Stimulated activated CD4-positive, alpha-beta T cell treated with anti-CD3 and anti-CD28 coated beads, Interleukin-1b, Interleukin-23, amount 100 ng/mL, for 24 hours (primary cell): ENCODE measurements at places on chromosomes 16 and 17.

GRCh38 chr17:2867441-2868424 is 71.5 kb downstream of the RAP1GAP2 start:
- no peak for DNase-seq

DNA sequence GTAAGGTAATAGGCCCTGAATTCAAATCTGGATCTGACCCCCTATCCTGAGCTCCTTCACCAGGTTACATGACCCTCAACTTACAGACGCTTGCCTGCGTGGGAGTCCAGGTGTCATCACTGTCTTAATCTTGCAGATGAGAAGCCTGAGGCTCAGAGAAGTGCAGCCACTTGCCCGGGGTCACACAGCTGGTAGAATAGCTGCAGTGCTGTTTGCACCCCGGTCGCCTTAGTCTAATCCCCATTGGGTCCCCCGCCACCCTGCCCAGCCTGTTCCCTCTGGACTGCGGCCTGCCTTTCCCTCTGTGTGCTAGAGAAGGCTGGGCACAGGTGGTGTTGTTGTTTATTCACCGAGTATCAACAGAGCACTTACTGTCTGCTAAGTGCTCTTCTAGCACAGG is 107.0 kb downstream of the SDR42E1 start:
- DNase-seq = no peak

- DNase-seq = no peak
Measured at GRCh38 chr16:766820-767640, 6.5 kb downstream of the MSLN start.

GRCh38 chr17:57626520-57627210 is 118.4 kb downstream of the CCDC182 start:
- DNase-seq = no peak
